RWPE1 (cell line): ENCODE measurements at places on chromosomes 6 and 20.

GRCh38 chr20:54668271-54669039 is 193.1 kb downstream of the DOK5 start:
- peak; percentile 45 for DNase-seq

DNA sequence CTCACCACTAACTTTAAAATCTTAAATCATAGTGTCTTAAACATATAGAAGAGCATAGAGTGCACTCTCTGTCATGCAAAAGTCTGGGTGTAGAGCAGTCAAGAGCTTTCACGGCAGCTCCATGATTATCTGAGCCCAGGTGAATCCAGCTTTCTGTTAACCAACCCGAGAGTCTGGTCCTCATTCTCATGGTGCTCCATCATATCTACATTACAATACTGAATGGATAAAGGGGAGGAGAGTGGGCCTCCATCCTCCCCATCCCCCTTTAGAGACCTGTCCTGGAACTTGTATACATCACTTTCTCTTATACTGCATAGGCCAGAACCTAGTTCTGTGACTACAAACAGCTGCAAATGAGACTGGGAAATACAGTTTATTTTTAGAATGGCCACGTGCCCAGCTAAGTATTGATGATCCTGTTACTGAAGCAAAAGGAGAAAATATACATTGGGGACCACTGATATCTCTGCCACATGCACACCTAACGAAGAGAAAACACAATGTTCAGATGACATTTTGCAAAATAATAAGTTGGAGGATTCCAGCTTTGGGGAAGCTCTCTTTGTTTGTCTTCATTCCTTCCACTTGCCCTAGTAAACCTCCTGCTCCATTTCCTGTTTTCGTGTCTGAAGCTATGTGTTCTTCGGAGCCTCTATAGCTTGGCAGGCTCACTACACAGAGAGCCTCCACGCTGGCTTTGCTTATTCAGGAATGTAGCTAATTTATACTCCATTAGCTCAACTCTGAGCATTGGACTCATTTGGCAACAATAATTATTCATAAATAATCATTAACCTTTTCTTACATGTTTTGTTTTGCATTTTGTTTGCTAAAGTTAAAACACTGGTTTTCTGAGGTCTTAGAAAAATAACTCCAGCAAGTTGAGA is 110.1 kb downstream of the IYD start:
- DNase-seq, result no peak

- no peak for DNase-seq
Measured at GRCh38 chr20:30816182-30816645, 441.2 kb upstream of the DEFB115 start.

GRCh38 chr6:4360920-4361319 is 225.5 kb upstream of the ECI2 start:
- no peak for DNase-seq

DNA sequence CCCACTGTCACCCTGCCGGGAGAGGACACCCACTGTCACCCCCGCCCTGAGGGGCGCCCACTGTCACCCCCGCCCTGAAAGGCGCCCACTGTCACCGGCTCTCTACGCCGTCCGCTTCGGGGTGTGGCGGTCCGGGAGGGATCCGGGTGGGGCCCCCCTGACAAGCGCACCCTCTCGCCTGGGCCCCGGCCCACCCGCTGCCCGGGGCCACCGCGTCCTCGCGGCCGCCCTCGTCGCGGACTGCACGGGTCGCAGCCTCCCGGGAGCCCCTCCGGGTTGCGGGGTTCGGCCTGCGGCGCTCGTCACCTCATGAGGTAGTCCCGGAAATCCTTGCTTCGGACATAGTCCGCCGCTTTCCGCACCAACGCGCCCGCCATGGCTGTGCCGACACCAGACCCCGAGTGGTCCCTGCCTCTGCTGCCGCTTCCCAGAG is 224 bp downstream of the MPC1 start:
- DNase-seq, result no peak

DNA sequence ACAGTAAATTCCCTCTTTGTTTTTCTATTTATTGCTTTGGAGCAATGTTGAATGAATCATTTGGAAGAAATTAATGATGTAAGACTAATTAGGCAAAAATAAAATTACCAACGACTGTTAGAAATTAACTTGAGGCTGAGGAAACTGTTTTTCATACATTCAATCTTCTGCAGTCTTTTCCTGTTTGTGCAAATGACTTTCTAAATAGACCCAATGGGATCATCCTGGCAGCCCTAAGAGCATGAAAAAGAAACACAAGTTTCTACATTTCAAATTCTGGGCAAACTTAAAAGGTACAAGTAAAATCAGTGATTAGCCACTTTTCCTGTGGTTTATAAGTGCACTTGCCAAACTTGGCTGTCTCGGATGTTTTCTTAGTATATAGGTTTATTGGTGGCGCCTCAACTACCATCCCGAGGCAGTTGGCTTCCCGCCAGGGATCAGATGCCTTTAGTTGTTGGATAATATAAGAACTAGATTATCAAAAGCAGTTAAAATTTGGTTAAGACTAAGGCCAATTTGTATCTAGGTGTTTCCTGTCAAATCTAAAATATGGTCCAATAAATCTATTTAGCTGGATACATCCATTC is 181.2 kb downstream of the ISM1 start:
- no peak for DNase-seq

- DNase-seq, result no peak
Measured at GRCh38 chr20:24493661-24494459, 24.4 kb downstream of the SYNDIG1 start.

DNA sequence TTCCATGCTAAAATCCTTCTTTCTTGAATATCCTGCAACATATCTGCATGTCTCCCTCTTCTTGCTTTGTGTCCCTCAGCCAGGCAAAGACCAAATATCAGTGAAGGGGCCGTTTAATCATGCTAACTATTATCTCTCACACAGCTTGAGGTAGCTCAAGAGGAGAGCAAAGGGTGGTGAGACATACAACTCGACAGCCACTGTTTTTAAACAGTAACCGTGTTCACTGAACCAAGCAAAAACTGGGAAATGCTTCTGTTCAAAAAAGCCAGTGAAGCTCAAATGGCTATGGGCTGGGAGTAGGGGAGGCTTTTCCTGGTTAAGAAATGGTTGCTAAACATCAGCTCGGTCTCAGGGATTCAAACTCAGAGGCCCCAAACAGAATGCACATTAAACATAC is 83.4 kb downstream of the MAP7 start:
- DNase-seq, result no peak

- DNase-seq, result no peak
Measured at GRCh38 chr6:142773324-142773723, 171.7 kb downstream of the HIVEP2 start.

- DNase-seq, result no peak
Measured at GRCh38 chr6:62516291-62517141, 230.5 kb upstream of the KHDRBS2 start.

GRCh38 chr20:60851826-60852704 is 400.0 kb upstream of the CDH4 start:
- peak; percentile 54 for DNase-seq

DNA sequence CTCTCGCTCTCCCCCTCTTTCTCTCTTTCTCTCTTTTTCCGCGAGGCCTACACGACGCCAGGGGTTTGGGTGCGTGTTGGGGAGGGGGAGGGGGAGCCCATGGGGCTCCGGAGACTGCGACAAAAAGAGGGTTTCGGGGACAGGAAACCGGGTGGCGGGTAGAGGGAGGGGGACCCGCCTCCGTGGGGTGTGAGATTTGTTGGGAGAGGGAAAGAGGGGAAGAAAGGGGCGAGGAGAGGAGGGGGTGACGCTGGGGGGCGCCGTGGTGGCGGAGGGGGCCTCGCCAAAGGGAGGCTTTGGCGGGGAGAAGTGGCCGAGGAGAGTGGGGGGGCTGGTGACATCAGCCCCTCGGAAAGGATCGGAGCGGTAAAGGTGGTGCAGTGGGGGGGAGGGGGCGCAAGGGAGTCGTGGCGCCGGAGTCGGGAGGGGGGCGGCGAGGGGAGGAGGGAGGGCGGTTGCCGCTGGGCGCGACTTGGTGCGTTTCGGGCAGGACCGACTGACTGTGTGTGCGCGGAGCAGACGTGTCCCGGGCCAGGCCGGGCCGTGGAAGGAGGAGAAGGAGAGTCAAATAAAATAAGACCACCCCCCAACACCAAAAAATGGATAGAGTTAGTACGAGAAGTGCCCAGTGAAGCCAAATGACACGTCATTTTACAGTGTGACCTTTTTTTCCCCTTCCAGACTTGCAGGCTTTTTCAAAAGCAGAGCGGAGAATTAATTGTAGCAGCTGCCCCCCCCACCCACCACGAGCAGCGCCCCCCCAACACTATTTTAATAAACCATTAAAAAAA is 39.8 kb downstream of the GNAS start:
- peak; percentile 75 for DNase-seq

- peak; percentile 41 for DNase-seq
Measured at GRCh38 chr6:87066449-87067333, 28.2 kb downstream of the CGA start.

GRCh38 chr20:4569092-4569491 is 152.6 kb upstream of the PRND start:
- no peak for DNase-seq

GRCh38 chr20:17848249-17849048 is 120.1 kb downstream of the SNX5 start:
- no peak for DNase-seq

DNA sequence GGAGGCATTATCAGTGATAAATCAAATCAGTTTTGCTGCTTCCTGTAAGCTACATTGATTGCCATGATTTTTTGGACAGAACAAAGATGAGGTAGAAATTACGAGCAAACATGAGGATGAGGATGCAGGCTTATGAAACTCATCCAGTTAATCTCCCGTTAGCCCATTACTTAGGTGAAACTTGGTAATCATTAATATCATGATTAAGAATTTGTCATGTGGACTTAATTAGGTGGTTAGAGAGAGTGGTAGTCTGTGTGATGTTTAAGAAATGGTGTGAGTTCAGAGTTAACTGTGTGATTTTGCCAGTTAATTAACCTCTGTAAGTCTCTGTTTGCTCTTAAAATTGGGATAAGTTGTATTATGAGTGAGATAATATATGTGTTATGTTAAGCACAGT is 62.0 kb downstream of the TSPYL4 start:
- no peak for DNase-seq

GRCh38 chr6:6392214-6393068 is 72.0 kb upstream of the F13A1 start:
- no peak for DNase-seq

- DNase-seq, result peak; percentile 38
Measured at GRCh38 chr20:10863337-10864060, 189.7 kb upstream of the JAG1 start.

GRCh38 chr6:38482466-38482865 is 157.3 kb downstream of the BTBD9 start:
- no peak for DNase-seq

GRCh38 chr6:88441346-88441745 is 275.2 kb upstream of the CNR1 start:
- no peak for DNase-seq

GRCh38 chr6:34317172-34317477 is 68.3 kb upstream of the SMIM29 start:
- DNase-seq, result no peak

DNA sequence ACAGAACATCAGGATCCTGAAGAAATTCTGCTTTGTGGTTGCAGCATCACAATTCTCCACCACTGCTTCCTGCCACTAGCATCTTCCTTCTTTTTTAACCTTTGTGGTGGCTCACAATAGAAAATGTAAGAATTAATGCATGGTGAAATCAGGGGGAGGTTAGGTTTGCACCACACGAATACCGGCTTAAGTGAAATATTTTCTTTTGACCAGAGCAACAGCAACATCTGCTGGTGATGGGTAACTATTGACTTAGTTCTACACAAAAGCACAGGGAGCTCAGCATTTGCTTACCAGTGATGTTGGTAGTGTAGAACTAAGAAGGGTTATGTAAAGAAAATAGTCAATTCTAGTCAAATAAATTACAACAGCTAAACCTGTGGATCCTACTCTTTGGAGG is 280.5 kb downstream of the SYNE1 start:
- DNase-seq, result peak; percentile 58

- DNase-seq, result no peak
Measured at GRCh38 chr6:155213611-155214372, 50.0 kb upstream of the CLDN20 start.

DNA sequence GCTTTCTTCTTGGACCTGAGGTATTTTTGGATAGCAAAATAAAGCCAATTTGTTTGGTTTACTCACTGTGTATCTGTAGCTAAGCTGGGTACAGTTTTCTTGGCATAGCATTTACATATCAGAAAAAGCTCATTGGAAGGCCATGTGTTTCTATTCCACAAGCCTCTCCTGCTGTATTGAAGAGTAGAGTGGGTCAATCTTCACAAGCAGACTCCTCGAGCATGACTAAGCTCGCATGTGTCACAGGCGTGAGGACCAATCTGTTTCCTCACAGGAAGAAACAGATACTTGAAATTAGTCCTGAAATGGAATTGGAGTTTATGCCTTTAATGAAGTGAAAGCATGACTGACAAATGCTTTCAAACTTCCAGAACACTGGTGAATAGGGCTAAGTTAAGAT is 1279.0 kb upstream of the MAP3K7 start:
- DNase-seq, result no peak
